ENCODE measurements at places on chromosomes 2 and 18. TPM values are rescaled to one million over a fixed set of nuclear protein-coding genes. Genes with fewer than 3 reads are reported as not detected.

Gene NAT8
- not detected for total RNA-seq

Gene ORC2
- 20.8 TPM for total RNA-seq

Gene AOX1
- 67.5 TPM for total RNA-seq

DNA sequence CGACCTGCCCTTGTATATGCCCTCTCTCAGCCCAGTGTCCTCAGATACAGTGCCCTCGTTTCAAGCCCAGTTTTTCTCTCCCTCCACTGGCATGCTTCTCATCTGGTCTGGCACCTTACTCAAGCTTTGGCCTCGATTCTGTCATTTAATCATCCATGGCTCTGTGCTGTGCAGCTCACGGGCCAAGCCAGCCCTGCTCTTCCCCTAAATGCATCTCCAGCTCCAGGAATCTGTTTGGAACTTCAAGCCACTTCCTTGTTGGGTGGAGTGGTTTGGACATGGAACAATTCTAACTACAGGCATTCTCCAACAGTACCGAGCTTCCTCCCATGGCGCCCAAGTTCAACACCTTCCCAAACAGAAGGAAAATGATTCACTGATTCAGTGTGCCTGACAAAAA, 76.7 kb upstream of the ZNF397 start:
- no peak for DNase-seq

DNA sequence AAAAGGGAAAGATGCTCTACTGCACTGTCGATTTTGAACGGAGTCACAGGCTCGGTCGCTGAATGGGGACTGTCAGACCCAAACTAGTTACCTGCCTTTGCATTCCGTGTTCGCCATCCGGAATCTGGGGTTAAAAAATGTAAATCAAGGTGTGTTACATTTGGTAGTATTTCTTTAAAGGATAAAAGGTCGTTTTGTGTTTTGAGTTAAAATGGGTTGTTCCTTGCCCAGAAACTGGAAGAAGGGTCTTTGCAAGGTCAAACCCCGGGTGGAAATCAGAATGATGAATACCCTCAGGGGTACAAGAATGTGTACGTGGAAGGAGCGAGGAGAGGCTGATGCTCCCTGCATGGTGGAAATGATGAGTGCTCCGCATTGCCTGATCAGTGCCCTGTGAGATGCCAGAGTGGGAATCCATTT, 1.0 kb downstream of the VSNL1 start:
- DNase-seq = no peak

Gene RAD51AP2
- 0.15 TPM for total RNA-seq

- DNase-seq = peak; percentile 35
Measured at GRCh38 chr18:55097456-55098170, 138.4 kb upstream of the CCDC68 start.

- no peak for DNase-seq
Measured at GRCh38 chr2:222813177-222813843, 47.5 kb upstream of the ACSL3 start.

GRCh38 chr2:216715402-216715974, 20.1 kb upstream of the IGFBP5 start:
- DNase-seq = peak; percentile 80

DNA sequence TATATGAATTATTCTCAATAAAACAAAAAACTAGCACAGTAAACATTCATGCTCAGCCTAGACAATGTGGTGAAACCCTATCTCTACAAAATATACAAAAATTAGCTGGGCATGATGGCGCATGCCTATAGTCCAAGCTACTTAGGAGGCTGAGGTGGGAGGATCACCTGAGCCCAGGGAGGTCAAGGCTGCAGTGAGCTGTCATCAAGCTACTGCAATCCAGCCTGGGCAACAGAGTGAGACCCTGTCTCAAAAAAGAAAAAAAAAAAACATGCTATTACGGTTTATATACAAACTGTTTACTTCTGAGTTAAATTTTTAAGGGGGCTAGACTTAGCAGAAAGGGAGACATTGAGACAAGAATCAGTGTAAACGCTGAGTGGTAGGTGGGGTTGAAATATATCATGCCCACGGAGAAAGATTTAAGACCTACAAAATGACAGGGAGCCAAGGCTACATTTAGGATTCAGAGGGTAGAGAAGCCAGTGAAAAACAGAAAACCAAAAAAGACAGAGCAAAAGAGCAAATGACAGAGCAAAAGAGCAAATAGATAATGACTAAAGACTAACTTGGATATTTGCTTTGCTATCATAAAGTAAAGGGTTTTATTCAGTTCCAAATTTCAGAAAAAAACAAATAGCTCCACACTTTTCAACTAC, 7.5 kb downstream of the TTC32 start:
- DNase-seq = no peak

Gene CCDC138
- 3.3 TPM for total RNA-seq

Gene TUBB6
- 91.6 TPM for total RNA-seq

DNA sequence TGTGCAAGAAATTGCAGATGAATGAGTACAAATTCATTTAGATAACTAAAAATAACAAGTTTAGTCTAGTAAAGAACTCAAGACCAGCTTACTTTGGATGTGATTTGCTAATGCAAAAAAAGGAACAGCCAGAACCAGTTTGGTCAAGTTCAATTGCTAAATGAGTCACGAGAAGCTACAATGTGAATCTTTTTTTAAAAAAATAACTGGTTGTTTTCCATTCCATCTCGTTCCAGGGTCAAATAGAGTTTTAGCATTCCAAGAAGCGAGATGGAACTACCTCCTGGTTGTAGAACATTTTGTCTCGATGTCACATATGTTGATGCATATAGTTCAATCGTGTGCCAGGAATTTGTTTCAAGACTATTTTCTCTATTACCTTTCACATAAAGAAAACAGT, 65.0 kb upstream of the IKZF2 start:
- DNase-seq = no peak

Gene FBXO15
- total RNA-seq = not detected

- DNase-seq = no peak
Measured at GRCh38 chr18:74778191-74778847, 180.6 kb downstream of the ZNF407 start.

DNA sequence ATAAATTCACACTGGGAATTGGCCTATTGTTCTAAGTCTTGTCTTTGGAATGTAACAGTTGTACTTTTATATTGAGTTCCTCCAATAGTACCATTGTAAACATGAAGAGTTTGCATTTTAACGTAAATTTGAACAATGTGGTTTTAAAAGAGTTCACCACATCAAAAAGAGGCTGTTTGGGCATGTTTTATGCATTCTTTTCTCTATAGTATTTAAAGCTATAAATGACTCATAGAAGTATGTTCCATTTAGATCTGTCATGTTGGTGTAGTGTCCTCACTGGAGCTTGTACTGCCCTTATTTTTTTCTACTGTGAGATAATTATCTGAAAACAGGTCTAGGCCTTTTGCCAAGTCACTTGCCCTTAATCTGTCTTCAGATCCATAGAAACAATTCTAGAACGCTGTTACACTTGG, 141.9 kb downstream of the RHBDD1 start:
- DNase-seq = no peak

DNA sequence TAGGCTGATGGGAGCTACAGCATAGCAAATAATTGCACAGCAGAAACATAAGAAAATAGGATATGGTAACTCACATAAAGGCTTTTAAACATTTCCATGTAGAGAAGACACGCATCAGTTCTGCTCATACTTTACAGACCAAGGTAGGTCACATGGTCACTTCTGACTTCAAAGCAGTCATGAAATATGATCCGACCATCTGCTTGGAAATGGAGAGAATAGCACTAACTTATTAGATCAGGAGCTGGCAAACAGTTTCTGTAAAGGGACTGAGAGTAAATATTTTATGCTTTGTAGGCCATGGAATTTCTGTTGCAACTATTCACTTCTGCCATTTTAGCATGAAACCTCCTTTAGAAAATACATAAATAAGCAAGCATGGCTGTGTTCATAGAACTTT, 936.6 kb upstream of the FANCL start:
- no peak for DNase-seq

DNA sequence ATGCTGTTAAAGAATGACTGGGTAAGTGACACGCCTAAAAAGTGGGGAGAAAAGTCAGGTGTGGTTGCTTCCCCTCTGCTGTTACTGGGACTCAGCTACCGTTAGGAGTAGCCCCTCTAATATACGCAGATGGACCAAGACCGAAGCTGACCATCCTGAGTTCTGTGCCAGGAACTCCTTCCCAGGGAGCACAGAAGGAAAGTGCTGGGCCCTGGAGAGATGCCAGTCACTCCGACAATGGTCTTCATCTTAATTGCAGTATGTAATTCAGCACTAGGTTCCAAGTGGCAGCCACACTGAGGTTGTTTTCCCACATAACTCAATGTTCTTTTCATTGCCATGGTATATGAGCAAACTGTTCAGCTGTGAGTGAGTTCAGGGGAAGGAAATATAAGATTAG, 19.6 kb upstream of the TMEM200C start:
- no peak for DNase-seq

- no peak for DNase-seq
Measured at GRCh38 chr2:107414376-107414775, 412.3 kb upstream of the RGPD4 start.

DNA sequence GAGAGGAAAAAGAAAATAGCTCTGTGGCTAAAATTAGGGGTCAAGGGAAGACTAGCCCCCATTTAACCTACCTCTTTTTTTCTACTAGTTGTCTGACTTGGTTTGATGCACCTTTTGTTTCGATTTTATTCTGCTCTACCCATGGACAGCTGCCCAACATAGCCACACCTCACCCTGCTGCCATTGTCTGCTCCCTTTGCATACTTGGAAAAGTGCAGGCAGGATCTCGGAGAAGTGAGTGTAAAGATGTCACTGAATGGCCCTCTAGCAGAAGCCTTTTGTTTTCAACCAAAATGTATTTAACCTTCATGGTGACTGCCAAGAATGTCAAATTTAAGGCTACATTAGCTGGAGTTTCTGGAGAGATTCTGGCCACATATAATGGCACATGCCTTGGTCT, 62.9 kb downstream of the SETBP1 start:
- DNase-seq = no peak

DNA sequence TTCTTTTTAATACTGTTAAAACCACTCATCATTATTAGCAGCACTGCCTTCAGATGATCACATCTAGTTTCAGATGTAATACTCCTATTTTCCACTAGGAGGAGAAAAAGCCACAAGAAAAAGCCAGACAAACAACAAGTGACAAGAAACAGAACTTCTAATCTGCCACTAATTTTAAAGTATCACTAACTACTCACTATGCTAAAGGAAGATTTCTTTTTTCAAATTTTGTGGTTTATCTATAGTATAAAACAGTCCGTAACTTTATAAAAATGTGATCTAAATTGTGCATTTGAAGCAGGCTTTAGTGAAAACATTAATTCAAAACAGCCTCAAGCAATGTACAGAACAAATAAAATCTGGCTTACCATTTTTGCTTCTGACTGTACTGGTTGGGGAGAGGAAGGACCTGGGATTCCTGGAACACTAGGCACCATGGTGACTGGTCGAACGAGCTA, 56.8 kb downstream of the ATF2 start:
- DNase-seq = no peak

GRCh38 chr18:22741318-22741717, 191.8 kb upstream of the RBBP8 start:
- DNase-seq = no peak

DNA sequence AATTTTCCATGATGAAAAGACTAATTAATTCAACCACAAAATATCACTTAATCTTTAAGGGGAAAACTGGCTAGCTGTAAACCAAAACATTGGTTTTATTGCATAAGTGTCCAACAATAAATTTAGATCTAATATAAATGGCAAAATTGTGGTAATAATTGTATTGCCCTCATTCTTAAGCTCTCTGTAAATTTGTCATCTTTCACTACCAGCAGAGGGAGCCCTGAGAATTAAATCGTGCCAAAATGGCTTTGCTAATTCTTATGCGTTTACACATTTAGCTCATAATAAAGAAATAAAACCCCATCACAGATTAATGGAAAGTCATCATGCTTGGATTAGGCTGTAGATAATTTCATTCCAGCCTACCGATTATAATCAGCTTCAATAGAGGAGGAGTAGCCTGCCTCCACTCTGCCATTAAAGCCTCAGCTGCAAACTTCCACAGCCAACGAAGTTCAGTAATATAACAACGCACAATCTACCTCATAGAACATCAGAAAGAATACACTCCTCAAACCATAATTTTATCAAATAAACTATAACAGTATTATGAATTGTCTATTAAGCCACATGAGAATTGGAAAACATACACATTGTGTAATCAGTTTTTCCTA, 70.0 kb upstream of the ATP5MC3 start:
- no peak for DNase-seq

- DNase-seq = no peak
Measured at GRCh38 chr2:88967844-88968243, 276.4 kb downstream of the RPIA start.

DNA sequence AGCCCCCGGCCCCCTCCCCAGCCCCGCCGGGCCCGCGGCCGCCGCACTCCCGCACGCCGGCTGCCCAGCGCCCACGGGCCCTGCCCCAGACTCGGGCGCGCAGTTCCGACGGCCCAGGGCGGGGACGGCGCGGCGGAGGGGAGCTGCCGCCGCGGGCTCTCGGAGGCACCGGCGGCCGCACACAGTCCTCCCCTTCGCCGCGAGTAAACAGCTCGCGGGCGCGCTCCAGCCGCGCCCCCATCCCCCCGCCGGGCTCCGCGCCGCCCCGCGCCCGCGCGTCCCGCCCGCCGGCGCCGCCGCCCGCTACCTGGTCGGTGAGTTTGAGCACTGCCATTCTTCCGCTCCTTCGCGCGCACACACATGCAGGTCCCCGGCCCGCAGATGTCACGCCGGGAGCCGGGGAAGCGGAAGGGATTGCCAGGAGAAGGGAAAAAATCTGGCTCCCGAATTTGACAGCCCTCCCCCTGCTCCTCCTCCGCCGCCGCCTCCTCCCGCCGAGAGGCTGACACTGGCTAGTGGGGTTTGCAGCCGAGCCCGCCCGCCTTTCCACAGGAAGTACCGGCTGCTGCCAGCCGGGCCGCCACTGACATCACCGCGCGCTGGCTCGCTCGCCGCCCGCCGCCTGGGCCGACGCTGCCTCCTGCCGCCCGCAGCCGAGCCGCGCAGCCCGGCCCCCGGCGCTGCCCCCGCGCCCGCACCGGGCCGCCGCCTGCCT, at the start of gene ANKRD44:
ANKRD44 (minus strand) TSS at position 510 of the 715 bp plus-strand sequence; CDS start at position 334, 176 bp downstream.
- peak; percentile 98 for DNase-seq

Gene LAMA1
- total RNA-seq = 0.17 TPM

GRCh38 chr18:25247725-25248124, 104.2 kb downstream of the ZNF521 start:
- no peak for DNase-seq

DNA sequence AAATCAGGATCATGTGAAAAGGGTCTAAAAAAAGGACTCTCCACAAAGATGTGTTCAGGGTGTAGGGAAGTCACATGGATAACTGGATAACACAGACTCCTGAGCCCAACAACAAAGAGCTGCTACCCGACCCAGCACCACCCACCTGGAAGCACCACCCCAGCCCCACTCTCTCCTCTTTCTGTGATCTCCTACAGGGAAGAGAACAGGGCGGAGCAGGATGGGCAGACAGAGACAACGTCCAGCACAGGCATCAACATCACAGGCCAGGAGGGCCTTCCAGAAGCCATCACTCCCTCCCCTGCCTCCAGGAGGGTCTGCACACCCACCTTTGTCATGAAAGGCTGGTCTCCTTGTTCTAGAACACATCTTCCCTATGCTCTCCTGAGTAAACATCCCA, 1.3 kb upstream of the CIB4 start:
- DNase-seq = peak; percentile 43

Gene SAP130
- total RNA-seq = 13.3 TPM

Gene CHRNG
- not detected for total RNA-seq
